ENCODE measurements at places on chromosomes 7 and 10. TPM values are rescaled to one million over a fixed set of nuclear protein-coding genes. Genes with fewer than 3 reads are reported as not detected.

GRCh38 chr10:97830064-97830463 lies 19.6 kb upstream of the GOLGA7B start:
- DNase-seq, result no peak

DNA sequence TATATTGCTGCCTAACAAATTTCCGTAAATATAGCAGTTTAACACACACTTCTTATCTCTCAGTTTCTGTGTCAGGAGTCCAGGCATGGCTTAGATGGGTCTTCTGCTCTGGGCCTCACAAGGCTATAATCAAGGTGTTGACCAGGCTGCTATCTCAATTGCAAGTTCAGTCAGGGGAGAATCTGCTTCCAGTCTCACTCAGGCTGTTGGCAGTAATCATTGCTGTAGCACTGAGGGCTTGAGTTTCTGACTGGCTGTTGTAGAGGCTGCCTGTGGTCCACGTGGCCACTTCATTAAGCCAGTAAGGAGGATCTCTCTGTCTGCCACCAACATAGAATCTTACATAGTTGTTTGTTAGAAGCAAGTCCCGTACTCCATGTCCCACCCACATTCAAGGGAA lies 138.4 kb downstream of the ST7 start:
- DNase-seq, result no peak

DNA sequence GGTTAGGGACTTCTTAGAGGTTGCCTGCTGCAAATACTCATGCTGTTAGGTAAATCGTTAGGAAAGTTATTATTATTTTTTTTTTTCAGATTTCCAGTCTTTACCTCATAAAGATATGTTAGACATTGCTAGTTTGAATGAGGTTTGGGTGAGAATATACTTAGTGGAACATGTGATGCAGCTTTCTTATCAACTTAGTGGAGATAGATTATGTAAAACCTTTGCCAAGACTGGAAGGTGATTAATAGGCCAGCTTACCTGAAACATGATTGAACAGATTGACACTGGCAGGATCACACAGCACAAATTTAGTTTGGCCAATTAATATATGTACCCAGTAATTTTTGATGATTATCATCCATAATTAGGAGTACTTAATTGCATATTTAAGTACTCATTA lies 32.3 kb downstream of the ADD3 start:
- DNase-seq, result no peak

DNA sequence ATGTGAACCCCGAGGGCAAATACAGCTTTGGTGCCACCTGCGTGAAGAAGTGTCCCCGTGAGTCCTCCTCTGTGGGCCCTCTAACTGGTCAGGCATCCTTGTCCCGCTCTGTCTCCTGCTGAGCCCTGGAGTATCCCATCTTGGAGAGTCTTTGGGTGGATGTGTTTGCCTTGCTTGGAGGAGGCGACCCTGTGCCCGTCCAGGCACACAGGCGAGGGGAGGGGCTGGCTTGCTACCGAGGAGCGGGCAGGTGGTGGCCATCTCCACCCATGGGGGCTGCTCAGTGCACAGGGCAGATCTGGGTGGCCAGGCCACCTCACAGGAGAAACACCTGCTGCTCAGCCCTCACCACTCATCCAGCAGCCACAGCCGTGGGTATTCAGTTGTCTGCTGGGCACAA lies 135.3 kb downstream of the EGFR start:
- no peak for DNase-seq

GRCh38 chr7:109476409-109476808 lies 906.7 kb downstream of the DNAJB9 start:
- DNase-seq, result no peak

DNA sequence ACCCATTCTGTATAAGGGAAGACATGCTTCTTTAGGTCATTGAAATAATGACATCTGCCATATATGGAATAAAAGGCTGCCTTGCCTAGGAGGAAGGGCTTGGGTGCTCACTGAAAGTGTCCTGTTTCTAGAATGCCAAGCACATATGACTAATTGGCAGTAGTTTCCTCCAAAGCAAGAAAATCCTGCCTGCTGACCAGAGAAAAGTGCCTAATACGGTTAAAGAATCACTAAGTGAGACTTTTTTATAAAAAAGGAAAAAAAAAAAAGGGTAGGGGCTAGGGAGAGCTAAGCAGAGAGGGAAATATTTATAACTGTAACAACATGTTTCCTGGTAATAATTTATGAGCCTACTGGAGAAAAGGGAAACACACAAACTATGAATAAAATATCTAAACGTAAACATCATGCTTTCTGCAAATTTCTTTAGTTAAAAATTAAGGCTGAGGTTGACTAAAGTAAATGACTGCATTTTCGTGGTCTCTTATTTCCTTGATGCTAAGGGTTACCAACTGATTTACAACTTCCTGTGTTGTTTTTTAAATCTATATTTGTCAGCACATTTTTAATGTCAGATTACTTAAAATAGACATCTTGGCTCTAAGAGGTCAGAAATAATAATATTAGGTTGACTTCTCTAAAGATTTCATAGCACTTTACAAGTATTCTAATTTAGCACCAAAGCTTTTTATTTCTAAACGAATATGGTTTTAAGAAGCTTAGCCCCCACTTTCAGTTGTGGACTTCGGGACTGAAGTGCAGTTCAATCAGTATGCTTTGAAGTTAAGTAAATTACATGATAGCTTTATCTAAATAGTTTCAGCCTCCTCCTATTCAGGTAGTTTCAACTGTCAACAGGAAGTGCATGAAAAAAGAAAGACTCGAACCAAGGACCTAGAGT lies 89.6 kb downstream of the CABCOCO1 start:
- no peak for DNase-seq

RADIL gene
- total RNA-seq, result 11.0 TPM

- DNase-seq, result no peak
Measured at GRCh38 chr10:92290076-92290836, 622 bp downstream of the CPEB3 start.

HTR7 gene
- total RNA-seq, result 1.3 TPM

DNA sequence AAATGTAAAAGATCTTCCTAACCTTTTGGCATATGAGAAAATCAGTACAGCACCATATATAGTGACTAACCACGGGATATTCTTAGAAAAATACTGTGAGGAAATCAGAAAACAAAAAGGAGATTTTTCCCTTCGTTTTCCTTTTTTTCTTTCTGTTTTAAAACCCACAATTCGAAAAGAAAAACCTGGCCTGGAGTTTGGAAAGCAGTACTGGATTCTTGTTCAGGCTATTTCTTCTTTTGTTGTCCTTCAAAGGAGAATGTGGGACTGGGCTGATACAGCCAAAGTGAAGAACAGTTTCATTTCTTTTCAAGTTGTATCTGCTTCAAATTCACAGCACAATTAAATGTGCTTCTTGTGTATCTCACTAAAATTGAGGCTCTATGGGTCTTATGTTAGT lies 156.8 kb upstream of the PHYHIPL start:
- no peak for DNase-seq

DNA sequence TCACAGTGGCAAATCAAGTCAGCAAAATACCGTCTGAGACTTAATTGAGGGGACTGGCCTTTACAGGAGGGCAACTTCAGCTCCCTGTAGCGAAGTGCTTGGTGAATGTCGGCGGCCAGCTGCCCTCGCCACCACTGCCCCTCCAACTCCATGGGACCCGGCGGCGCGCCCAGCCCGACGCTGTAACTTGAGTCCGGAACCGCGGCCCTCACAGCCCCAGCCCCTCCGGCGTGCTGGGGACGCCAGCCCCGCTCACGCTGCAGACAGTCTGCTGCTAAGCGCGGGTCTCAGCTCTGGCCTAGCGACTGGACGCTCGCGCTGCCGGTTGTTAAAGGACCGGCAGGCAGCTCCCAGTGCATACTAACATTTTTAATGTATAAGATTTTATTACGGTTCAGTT lies 113.4 kb upstream of the NUPR2 start:
- DNase-seq, result no peak

GRCh38 chr10:16116404-16117304 lies 256.3 kb upstream of the MINDY3 start:
- DNase-seq, result no peak

All from aorta (tissue), 5 donors.